ENCODE measurements at places on chromosomes 3 and 15.

DNA sequence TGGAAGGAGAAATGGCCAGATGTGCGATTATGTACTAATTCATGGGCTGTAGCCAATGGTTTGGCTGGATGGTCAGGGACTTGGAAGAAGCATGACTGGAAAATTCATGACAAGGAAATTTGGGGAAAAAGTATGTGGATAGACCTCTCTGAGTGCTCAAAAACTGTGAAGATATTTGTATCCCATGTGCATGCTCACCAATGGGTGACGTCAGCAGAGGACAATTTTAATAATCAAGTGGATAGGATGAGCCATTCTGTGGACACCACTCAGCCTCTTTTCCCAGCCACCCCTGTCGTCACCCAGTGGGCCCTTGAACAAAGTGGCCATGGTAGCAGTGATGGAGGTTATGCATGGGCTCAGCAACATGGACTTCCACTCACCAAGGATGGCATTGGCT lies 490.9 kb upstream of the CBLB start:
- no peak for DNase-seq

DNA sequence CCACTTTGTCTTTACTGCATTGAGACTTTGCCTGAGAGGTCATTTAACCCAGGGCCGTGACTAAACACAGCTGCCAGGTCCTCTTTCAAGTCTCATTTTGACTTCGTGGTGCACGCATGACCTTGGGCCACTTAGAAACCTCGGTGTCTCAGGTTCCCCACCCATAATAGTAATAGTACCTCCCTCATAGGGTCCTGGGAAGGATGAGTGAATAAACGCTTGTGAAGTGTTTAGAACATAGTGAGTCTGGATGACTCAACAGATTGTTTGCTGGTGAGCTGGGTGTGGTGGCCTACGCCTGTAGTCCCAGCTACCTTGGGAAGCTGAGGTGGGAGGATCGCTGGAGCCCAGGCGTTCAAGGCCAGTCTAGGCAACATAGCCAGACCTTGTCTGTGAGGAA lies 56.3 kb downstream of the BDH1 start:
- no peak for DNase-seq

GRCh38 chr3:82087958-82088357 lies 326.5 kb upstream of the GBE1 start:
- DNase-seq: no peak

DNA sequence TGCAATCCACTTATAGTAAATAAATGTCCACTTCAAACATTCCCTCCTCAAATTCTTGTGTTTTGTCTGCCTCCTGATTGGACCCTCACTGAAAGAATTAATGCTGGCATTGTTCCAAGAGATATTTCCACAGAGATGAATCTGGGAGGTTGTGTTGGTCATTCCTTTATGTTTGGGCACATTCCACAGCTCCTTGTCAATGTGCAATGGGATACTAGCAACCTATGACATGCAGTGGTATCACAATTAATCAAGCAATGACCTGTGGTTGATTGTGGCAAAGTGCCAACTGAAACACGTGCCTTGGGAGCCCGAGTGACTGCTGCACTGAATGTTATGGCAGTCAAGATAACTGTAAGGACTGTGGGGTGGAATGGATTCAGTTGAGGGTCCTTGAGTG lies 55.0 kb upstream of the SNRPN start:
- no peak for DNase-seq

GRCh38 chr15:45265506-45265905 lies 13.5 kb downstream of the SLC28A2 start:
- DNase-seq: no peak

GRCh38 chr3:49529567-49529966 lies 24.7 kb upstream of the BSN start:
- DNase-seq: no peak

- DNase-seq: no peak
These were observed at the start of gene ILDR1 for GRCh38 chr3:122021811-122022401. TSS of gene ILDR1 (minus strand) at chr3:122022247. CDS start at chr3:122022077, 170 bp downstream.

DNA sequence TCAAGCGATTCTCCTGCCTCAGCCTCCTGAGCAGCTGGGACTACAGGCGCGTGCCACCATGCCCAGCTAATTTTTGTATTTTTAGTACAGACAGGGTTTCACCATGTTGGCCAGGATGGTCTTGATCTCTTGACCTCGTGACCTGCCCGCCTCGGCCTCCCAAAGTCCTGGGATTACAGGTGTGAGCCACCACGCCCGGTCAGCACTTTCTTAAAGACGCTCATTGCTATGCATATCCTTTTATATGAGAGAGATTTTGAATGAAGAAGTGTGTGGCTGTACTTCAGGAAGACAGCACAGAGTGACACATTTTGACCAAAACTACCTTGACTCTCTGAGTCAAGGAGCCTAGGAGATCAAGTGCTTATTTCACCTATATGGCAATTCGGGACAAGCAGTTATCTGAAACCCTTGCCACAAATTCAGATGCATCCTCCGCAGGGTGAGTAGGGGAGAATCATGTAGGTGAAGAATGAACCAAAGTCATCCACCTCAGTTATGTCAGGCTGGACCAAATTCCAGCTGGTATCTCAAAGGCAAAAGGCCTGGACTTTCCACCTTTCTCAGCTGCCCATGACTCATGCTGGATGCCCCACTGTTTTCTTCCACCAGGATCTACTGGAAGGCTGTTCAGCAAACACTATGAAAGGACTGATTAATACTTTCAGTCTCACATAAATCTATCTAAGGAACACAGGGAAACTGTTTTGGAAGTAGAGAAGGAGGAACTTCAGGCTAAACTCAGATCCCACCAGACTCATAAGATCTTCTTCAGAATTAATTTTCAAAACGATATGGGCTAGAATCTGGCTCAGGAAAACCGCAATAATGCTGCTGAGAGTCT lies 31.9 kb downstream of the SUSD5 start:
- DNase-seq: no peak

GRCh38 chr15:69653846-69654245 lies 201.2 kb downstream of the RPLP1 start:
- no peak for DNase-seq

- DNase-seq: peak; percentile 47
These were observed 3.2 kb downstream of the ZDHHC19 start for GRCh38 chr3:196207833-196208607.

GRCh38 chr3:189981668-189982067 lies 139.0 kb downstream of the P3H2 start:
- DNase-seq: no peak

- no peak for DNase-seq
These were observed 405.9 kb upstream of the LMCD1 start for GRCh38 chr3:8095724-8096123.

DNA sequence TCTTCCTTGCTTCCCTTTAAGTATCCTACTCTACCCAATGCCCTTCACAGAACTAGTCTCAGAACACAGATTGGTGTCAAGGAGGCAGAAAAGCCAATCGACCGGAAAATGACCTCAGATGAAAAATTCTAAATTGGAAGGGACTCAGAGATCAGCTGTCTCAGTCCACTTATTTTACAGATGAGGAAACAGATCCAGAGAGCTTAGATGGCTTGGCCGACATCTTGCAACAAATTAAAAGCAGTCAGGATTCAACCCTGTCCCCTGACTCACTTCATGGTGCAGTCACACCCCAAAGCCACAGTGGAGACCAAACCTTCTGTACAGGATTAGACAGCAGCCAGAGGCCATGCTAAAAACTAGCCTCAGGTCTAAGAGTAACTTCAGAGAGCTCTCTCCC lies 169.3 kb upstream of the BHLHE40 start:
- DNase-seq: no peak

- peak; percentile 27 for DNase-seq
These were observed 110.2 kb upstream of the UMPS start for GRCh38 chr3:124619887-124620599.

DNA sequence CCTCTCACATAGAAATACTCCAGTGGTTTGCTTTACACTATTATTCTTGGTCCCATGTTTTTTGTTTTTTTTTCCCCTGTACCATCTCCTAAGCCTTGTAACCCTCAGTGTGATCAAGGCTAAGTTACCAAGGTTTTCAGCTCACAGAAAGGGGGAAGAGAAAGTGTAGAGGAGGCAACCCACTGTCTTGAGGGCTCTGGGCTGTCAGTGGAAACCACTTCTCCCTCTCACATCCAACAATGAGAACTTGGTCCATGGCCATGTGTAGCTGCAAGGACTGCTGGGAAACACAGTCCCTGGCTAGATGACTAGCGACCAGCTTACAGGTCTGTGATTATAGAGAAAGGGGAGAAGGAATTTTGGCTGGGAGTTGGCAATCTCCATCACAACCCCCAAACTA lies 30.3 kb downstream of the GPD1L start:
- no peak for DNase-seq

DNA sequence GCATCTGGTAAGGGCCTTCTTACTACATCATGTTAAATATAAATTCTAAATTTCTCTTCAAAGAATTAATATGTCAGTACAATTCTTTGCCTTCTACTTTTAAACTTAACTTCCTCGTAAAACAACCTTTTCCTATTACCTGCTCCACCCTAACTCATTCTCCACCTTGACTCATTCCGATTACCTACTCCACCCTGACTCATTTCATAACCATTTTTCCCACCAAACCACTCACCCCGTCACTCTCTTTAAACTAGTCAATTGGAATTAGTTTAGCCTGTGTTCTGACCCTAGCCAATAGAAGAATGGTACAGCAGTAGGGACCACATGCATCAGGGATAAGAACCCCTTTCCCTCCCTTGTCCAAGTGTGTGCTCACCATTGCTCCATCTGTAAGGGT lies 65.6 kb downstream of the PLSCR2 start:
- no peak for DNase-seq

DNA sequence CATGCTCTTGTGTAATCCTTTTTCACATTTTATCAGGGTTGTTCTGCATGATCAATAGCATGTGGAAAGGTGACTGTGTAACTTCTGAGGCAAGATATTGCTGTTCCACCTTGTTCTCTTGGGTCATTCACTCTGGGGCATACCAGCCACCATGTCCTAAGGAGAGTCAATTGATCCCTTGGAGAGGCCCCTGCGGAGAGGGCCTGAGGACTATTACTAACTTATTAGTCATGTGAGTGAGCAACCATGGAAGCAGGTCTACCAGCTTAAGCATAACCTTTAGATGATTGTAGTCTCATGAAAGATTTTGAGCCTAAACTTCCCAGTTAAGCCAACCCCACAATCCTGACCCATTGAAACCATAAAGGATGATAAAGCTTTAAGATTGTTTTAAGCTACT lies 22.0 kb upstream of the COL6A5 start:
- no peak for DNase-seq

DNA sequence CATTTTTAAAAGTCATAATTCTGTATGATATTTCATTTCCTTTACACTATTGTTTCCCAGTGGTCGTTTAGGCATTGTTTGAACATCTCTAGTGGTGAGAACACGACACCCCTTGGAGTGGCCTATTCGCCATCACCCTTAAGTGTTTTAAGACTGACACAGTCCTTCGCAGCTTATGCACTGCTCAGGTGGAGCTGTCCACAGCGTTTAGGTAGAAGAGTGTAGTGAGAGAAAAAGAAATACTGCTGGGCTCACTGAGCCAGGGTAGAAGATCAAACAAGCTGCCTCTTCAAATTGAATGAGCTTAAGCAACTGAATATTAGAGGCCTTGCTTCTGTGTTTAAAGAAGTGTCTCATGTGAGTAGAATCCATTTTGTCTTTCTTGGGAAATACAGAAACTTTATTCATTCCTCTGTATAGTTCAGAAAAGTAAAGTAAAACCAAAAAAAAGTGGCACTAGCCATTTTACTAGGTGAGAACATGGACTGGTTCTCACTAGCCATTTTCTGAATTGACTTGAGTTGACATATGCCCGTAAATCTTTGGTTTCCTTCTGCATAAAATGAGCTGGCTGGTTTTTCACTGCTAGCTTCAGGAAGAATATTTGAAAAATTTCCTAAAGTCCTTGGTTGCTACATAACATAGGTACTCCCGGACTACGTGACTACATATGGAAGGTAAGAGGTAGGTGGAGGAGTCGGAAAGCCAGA lies 155.9 kb downstream of the P3H2 start:
- DNase-seq: no peak

DNA sequence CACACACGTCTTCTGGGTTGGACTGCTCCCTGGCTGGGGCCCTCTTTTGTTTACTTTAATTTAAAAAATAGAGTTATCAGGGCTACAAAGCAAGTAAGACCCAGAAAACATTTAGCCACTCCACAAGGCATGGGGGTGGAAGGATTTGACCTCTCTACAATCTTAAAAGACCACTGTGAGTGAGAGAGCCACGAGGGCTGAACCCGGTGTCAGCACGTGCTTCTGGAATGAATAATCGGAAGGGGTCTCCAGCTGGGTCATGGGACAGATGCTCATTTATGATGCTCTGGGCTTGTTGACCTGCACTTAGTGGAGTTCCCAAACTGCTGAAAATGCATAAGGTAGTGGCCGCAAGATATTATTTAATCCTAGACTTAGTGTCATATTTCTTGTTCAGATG lies 52.4 kb downstream of the EIF4E3 start:
- no peak for DNase-seq

DNA sequence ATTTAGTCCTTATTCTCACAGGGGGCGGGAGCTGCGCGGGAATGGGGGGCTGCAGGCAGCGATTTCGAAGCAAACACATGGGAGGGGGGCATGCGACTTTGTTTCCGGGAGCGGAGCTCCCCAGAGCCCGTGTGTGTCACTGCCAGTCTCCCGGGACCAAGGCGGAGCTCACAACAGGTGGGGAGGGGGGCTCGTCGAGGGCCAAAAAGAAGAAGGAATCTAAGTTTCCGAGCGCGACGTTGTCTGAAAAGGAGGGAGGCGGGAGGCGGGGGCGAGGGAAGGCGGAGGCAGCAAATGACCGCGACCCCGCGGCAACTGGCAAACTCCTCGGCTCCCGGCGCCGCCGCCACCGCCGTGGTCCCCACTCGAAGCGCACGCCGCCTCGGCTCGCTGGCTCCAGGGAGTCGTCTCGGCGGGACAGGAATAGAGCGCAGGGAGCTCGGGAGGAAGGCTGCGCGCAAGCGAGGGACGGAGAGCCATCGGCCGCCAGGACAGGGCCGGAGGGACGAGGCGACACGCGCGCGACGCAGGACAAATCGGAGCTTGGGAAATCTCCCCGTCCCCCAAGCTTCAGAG lies 1.4 kb downstream of the FOXP1 start:
- no peak for DNase-seq

- DNase-seq: no peak
These were observed 22.7 kb upstream of the ZNF639 start for GRCh38 chr3:179299999-179300613.

DNA sequence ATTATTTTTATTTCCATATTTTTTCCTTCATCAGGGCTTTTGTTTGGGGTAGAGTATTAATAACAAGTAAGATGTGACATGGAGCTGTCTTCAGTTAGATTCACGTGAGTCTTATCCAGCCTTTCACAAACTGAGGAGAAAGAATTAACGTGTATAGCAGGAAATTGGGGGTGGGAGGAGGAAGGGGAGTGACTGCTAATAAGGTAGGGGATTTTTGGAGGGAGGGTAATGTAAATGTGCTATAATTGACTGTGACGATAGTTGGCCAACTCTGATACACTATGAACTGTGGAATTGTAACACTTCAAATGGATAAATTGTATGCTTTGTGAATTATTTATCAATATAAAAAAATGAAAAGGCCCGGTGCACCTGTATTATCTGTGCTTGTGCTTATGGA lies 8.9 kb downstream of the DUT start:
- no peak for DNase-seq

Data from CD4-positive, alpha-beta T cell treated with Interleukin-2 at 100 ng/mL for 4 hours (primary cell).